ENCODE measurements at places on chromosomes 3 and 15. TPM values are rescaled to one million over a fixed set of nuclear protein-coding genes. Genes with fewer than 3 reads are reported as not detected.

The OSTN gene
- 0.44 TPM for total RNA-seq

The NANOGP8 gene
- total RNA-seq, result 0.15 TPM

The FBXW12 gene
- total RNA-seq, result 0.15 TPM

The ROPN1 gene
- total RNA-seq, result not detected

The IQCF5 gene
- total RNA-seq, result not detected

The SPCS1 gene
- 60.7 TPM for total RNA-seq

The HRG gene
- total RNA-seq, result not detected

The ACTC1 gene
- not detected for total RNA-seq

The EPHB1 gene
- under 0.01 TPM for total RNA-seq

The SPESP1 gene
- total RNA-seq, result 7.8 TPM

The CDV3 gene
- 147 TPM for total RNA-seq

The MEGF11 gene
- total RNA-seq, result not detected

The AMT gene
- total RNA-seq, result 1.2 TPM

The GP9 gene
- total RNA-seq, result not detected

The CKMT1B gene
- not detected for total RNA-seq

The FOXL2NB gene
- not detected for total RNA-seq

The LIPC gene
- total RNA-seq, result 1.6 TPM

The UNC13C gene
- not detected for total RNA-seq

The GPR27 gene
- not detected for total RNA-seq

The SLC28A1 gene
- not detected for total RNA-seq

The LRRC31 gene
- not detected for total RNA-seq

The ITIH1 gene
- total RNA-seq, result not detected

The AGBL1 gene
- not detected for total RNA-seq

The FAM43A gene
- 13.1 TPM for total RNA-seq

The ROBO2 gene
- 1.0 TPM for total RNA-seq

The PIERCE2 gene
- total RNA-seq, result 1.2 TPM

The DLEC1 gene
- total RNA-seq, result under 0.01 TPM

The CCNB2 gene
- 5.1 TPM for total RNA-seq

The C3orf22 gene
- total RNA-seq, result not detected

The PLSCR2 gene
- not detected for total RNA-seq

The FBXO40 gene
- not detected for total RNA-seq

Data from smooth muscle cell of trachea (primary cell).